Hair follicle dermal papilla cell (primary cell): ENCODE measurements at places on chromosomes 11 and 22. TPM values are rescaled to one million over a fixed set of nuclear protein-coding genes. Genes with fewer than 3 reads are reported as not detected.

RAB39A gene
- total RNA-seq = not detected in 2 replicates

SPECC1L gene
- total RNA-seq = 35.7 and 38.6 TPM in 2 replicates

PYGM gene
- 0.81 and 0.97 TPM in 2 replicates for total RNA-seq

TMX2 gene
- total RNA-seq = 41.4 and 48.2 TPM in 2 replicates

ZPR1 gene
- total RNA-seq = 29.0 and 35.5 TPM in 2 replicates

SCGB1C1 gene
- total RNA-seq = not detected in 2 replicates

ANGPTL5 gene
- total RNA-seq = not detected in 2 replicates

OR56B1 gene
- total RNA-seq = 0.12 TPM in 1 of 2 replicates, not detected in the other

SLC16A8 gene
- under 0.01 and 0.24 TPM in 2 replicates for total RNA-seq

DTX4 gene
- total RNA-seq = 2.6 and 4.4 TPM in 2 replicates

SCGB1A1 gene
- not detected in 2 replicates for total RNA-seq

SLC25A22 gene
- 14.2 and 17.4 TPM in 2 replicates for total RNA-seq

DEFB131B gene
- total RNA-seq = not detected in 2 replicates

ZP1 gene
- 0.12 TPM in 1 of 2 replicates, not detected in the other for total RNA-seq

OLFML1 gene
- total RNA-seq = 39.2 and 53.5 TPM in 2 replicates

PRR33 gene
- total RNA-seq = not detected in 2 replicates

MS4A15 gene
- not detected in 2 replicates for total RNA-seq

C1QTNF6 gene
- 13.2 and 17.4 TPM in 2 replicates for total RNA-seq

F2 gene
- total RNA-seq = not detected in 2 replicates

OR8D4 gene
- not detected in 2 replicates for total RNA-seq

CALCA gene
- 0.16 TPM in 1 of 2 replicates, not detected in the other for total RNA-seq

TBX10 gene
- total RNA-seq = not detected in 2 replicates

CYP2D6 gene
- 0.24 and 0.49 TPM in 2 replicates for total RNA-seq

ASRGL1 gene
- 0.32 TPM in 1 of 2 replicates, not detected in the other for total RNA-seq

MIOX gene
- total RNA-seq = not detected in 2 replicates

NXPE1 gene
- total RNA-seq = not detected in 2 replicates

NCAPD3 gene
- total RNA-seq = 8.9 and 14.4 TPM in 2 replicates

SLC2A11 gene
- total RNA-seq = 9.2 and 12.7 TPM in 2 replicates

OR2D2 gene
- 0.32 and 0.61 TPM in 2 replicates for total RNA-seq

NXF1 gene
- total RNA-seq = 30.5 and 38.9 TPM in 2 replicates

ARHGAP20 gene
- 0.81 and 1.1 TPM in 2 replicates for total RNA-seq

PLA2G3 gene
- not detected in 2 replicates for total RNA-seq

OR4A16 gene
- not detected in 2 replicates for total RNA-seq

CDON gene
- 368 and 408 TPM in 2 replicates for total RNA-seq

AGBL2 gene
- 0.49 and 1.3 TPM in 2 replicates for total RNA-seq

ARHGAP1 gene
- 53.5 and 64.0 TPM in 2 replicates for total RNA-seq

VSIG2 gene
- not detected in 2 replicates for total RNA-seq
